Left ventricle myocardium inferior (tissue), 1 donor: ENCODE measurements at places on chromosomes 4 and X. TPM values are rescaled to one million over a fixed set of nuclear protein-coding genes. Genes with fewer than 3 reads are reported as not detected.

Gene DUSP21
- not detected for total RNA-seq

DNA sequence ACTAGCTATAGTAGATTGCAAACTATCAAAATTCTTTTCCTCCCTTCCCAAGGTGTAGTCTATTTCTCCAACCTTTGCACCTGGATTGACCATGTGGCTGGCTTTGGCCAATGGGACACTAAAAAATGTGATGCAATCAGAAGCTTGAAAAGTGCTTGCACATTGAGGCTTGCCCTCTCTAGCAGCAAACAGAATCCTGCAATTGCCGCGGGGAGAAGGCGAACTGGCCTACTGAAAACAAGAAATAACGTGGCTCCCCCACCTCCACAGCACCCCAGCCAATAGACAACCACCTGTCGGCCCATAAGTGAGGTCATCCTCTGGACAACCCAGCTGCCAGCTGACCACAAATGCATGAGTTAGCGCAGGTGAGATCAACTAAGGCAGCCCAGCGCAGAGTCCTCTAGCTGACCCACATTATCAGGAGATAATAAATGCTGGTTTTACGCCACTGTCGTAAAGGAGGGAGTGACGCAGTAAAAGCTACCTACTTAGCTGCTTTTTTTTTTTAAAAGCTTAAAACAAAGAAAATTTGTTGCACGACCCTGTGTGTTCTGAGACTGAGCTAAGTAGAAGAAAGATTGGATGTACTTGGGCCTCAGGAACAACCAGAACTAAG lies 95.2 kb downstream of the GK start:
- H3K27me3 ChIP-seq, result no peaks in the 10 kb centered on the region
- no peaks in the 10 kb centered on the region for H3K4me1 ChIP-seq
- no peaks in the 10 kb centered on the region for H3K36me3 ChIP-seq
- H3K4me3 ChIP-seq, result no peak overlapping the region
- H3K27ac ChIP-seq, result no peak overlapping the region

Gene RAB9B
- 29.3 TPM for total RNA-seq

GRCh38 chrX:103017542-103017941 lies 46.4 kb downstream of the BEX1 start:
- no peak for DNase-seq
- no peaks in the 10 kb centered on the region for H3K4me1 ChIP-seq
- H3K27me3 ChIP-seq, result no peaks in the 10 kb centered on the region
- no peak overlapping the region for H3K4me3 ChIP-seq
- H3K27ac ChIP-seq, result no peak overlapping the region

DNA sequence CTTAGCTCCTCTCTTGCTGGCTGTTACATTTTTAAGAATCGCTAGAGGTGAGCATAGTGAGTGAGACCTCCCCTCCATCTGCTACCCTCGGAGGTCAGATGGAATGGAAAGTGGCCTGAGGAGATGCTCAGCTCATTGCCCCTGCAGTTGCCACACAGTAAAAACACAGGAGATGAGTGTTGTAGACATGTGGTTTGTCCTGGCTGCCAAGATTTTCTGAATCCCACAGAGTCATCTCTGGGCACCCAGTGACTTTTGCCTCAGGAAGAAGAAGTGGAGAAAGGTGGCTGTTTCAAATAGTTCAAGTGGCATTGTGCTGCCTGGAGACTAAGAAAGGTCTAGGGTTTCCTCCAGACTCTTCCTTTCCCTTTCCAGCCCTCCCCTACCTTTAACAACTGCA lies 271.0 kb downstream of the STK32B start:
- no peaks in the 10 kb centered on the region for H3K4me1 ChIP-seq
- no peak for DNase-seq
- H3K27ac ChIP-seq, result no peak overlapping the region
- no peaks in the 10 kb centered on the region for H3K36me3 ChIP-seq

DNA sequence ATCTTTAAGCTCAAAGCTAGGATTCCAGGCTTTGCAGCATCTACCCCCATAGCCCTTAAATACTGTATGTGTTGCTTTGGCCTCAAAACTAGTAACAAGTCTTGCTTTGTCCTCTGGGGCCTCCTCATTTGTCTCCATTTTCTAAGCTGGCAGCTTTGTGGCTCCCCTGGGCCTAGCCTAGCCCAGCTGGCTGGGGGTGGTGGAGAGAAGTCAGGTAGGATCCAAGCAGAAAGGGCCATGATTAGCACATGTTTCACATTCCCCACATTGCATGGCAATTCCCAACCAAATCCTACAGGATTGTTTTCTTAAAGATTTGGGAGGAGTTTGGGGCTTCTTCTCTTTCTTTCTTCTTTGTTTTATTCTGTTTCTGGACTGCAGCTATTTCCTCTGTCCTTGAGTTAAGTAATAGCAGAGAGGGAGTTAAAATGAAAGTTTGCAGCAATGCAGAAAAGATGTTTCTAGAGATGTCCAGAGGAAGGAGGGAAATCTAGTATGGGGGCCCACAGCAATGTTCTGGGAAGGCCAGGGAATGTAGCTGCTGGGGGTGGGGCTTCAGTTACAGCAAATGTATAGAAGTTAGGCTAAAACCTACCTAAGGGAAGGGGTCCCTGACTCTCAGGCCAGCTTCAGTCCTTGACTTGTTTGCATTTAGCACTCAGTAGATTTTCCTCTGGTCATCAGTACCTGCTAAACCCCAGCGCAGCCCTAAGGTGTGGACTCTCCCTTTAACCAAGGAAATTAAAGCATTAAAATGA lies 92.1 kb downstream of the SHROOM4 start:
- no peaks in the 10 kb centered on the region for H3K27me3 ChIP-seq
- no peak for DNase-seq
- no peak overlapping the region for H3K27ac ChIP-seq
- H3K36me3 ChIP-seq, result no peaks in the 10 kb centered on the region
- H3K4me3 ChIP-seq, result no peak overlapping the region
